ENCODE measurements at places on chromosomes 12 and 14. TPM values are rescaled to one million over a fixed set of nuclear protein-coding genes. Genes with fewer than 3 reads are reported as not detected.

GRCh38 chr14:75153295-75153694, 23.1 kb downstream of the TMED10 start:
- no peak for DNase-seq

Gene FOXA1
- total RNA-seq: 0.40 TPM

- no peak for DNase-seq
These were observed 263.9 kb upstream of the TMTC1 start for GRCh38 chr12:30047516-30048254.

DNA sequence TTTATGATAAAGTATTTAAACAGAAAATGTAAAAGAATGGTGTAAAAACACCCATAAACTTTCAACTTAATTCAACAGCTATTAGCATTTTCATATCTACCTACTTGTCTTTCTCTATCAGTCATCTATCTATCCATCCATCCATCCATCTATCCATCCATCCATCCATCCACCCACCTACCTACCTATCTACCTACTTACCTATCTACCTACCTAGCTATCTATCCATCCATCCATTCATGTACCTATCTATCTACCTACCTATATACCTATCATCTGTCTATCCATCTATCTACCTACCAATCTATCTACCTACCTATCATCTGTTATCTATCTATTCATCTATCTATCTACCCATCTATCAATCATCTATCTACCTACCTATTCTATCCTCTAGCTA, 8.5 kb downstream of the NOS1 start:
- no peak for DNase-seq

DNA sequence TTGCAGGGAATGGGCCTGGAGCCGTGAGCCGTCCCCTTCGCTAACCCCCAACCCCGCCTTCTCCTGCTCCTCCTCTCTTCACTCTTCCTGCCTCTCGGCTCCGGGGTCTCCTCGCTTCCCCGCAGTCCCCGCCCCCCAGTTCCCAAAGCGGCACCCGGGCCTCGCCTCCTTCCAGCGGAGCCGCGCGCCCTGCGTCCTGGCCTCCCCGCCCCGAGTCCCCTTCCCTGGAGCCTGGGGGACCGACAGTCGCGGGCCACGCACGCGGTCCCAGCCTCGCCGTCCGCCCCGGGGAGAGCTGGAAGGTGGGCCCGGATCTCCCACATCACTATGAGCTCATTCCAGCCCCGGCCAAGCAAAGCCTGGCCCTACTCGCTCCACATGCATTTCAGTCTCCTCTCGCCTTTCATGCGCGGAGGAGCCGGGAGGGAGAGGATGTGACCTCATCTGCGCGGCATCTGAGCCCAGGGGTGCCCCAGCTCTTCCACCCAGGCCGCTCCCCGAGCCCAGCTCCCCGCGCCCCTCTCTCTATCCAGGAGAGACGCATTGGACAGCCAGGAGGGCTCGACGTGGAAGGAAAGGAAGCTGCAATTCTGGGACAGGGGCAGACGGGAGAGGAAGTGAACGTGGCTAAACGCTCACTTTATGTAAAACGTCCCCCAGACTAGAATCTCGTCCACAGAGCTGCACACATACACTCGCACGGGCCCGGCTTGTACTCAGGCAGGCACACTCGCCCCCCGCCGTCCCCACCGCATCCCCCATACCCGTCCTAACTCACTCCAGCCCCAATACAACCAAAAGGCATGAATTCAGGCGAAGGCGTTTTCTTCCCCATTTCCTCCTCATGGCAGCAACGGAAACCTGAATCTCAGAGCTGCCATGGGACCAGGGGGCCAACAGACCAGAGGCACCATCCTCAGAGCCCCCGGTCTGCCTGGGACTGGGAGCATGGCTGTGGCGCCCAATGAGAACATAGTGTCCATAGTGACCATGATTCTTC, 108.7 kb upstream of the CCND2 start:
- peak; percentile 15 for DNase-seq

DNA sequence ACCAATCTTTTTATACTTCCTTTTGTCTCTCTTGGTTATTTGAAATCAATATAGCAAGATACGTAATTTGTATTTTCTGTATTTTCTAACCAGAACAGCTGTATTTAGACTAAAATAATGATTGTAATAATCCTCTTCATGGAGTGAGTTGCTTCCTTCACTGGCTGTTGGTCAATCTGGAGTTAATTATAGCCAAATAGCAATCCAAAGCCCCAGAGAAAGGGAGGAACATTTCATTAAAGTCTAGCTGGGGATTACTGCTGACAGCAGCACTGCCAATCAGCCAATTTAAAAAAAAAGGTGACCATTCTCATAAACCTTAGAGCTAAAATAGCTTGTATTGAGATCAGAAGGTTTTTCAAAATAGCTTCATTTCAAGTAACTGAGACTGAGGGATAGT, 118.0 kb downstream of the TRHDE start:
- no peak for DNase-seq

- DNase-seq: peak; percentile 25
These were observed 2.7 kb upstream of the SEL1L start for GRCh38 chr14:81536241-81536771.

Gene PLA2G1B
- not detected for total RNA-seq

Gene GLT8D2
- 0.87 TPM for total RNA-seq

Gene NANOG
- not detected for total RNA-seq

Gene PHLDA1
- total RNA-seq: 68.7 TPM

DNA sequence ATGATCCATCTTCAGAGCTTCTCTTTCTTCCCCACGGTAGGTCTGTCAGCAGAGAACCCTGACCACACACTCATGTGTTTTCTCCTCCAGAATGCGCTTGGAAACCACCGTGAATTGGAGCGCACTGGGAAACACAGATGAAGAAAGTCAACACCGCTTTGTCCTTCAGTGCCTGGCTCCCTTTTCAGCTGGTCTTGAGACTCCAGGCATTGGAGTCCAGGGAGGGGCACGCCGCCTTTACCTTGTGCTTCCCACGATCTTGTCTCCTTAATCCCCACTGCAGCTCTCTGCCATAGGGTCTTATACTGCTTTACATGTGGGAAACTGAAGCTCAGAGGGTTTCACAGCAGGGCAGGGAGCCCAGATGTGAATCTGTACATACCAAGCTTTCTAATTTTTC, 1.1 kb downstream of the FAM90A1 start:
- no peak for DNase-seq

Gene SSTR1
- total RNA-seq: 0.17 TPM

DNA sequence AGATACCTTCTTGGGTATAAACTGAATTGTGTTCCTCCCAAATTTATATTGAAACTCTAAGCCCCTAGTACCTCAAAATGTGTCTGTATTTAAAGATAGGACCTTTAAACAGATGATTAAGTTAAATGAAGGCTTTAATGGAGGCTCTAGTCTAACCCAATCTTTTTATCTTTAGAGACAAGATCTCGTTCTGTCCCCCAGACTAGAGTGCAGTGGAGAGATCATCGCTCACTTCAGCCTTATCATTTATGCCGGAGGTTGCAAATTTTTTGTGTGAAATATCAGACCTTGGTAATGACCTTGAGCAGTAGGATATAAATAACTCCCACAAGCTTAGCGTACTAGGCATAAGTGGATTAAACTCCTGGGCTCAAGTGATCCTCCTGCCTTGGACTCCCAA, 81.8 kb downstream of the C14orf132 start:
- no peak for DNase-seq

DNA sequence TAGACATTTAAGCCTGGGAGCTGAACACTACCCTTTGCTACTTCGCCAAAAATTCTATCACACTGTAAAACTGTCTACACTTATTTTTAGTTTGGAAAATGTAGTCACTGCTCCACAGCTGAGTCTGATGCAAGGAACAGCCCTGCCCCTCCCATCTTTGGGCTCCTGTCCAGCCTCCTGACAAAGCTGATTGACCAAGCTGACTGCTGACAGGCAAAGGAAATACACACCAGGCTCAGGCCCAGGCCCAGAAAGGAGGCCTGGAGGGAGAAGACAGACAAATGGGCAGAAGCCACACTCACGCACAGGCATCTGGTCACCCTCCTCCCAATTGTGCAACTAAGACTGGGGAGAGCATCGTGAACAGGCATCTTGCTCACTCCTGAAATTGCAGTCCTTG, 55.3 kb downstream of the ISCA2 start:
- DNase-seq: no peak

Gene BIN2
- not detected for total RNA-seq

Gene MAP1LC3B2
- 0.35 TPM for total RNA-seq

Gene SLC17A8
- total RNA-seq: 0.30 TPM

GRCh38 chr14:77100961-77101360, 2.9 kb downstream of the CIPC start:
- DNase-seq: peak; percentile 19

DNA sequence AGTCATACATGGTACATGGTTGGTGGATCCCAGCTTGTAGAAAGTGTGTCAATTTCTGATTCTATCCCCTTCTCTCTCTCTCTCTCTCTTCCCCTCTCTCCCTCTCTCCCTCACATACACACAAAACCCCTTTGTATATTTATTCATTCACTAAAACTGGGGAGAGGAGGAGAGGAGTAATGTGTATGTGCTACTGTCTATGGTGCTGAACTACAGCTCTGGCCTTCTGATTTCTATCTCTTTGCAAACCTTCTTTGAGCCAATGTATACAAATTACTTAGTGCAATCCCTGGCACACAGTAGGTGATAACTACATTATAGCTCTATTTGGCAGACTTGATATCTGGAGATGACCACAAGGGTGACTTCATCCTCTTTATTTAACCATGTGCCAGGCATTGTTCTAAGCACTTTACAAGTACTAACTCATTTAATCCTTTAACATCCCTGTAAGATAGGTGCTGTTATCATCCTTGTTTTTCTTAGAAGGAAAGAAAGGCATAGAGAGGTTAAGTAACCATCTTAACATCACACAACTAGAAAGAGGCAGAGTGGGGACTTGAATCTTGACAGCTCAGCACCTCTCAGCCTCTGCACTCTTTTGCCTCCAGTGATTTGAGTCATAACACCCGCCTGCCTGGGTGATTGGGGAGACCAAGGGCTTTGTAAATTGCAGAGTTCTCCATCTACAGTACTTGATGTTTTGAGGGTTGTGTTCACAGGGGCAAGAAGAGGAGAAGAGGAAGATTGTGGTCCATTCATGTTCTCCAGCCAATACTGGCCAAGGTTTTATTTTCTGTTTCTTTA, 21.3 kb downstream of the RPH3A start:
- peak; percentile 7 for DNase-seq

Gene KRT79
- not detected for total RNA-seq

Gene SDR9C7
- total RNA-seq: not detected

DNA sequence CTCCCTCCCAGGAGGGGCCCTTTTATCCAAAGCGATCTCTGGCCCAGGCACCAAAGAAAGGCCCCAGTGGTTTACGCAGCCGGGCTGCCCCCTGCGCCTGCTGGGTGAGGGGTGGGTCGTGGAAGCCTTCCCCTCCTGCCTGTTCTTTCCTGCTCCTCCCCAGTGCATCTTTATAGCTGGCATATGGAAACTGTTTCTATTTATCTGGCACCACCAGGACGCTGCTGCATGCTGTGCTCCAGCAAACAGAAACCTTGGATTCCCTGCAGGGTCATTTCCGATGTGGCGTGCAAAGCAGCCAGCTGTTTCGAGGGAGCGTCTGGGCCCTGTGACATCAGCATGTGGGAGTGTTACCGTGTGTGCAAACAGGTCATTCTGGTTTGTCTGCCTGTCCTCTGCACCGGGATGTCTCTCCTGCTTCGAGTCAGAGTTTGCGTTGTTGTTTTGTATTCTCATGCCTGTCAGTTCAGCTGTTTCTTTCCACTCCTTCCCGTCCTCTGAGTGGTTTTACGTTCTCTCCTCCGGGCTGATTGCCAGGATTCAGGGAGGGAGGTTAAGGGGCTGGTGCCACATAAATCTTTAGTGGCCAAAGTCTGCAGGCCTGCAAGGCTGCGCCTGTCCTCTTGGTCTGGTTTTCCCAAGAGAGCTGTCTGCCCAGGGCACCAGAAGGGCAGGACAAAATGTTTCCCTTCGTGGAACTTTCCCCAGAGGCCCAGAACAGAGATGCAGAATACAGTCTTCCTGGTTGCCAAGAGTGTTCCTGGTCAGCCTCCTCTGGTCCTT, 24.6 kb downstream of the TPCN1 start:
- peak; percentile 92 for DNase-seq

- no peak for DNase-seq
These were observed 27.1 kb downstream of the BMAL2 start for GRCh38 chr12:27359578-27360340.

Measured in renal cortical epithelial cell (primary cell).